ENCODE measurements at places on chromosomes 16 and 17.

- DNase-seq, result no peak
These were observed 456.2 kb upstream of the SALL1 start for GRCh38 chr16:51607201-51607651.

DNA sequence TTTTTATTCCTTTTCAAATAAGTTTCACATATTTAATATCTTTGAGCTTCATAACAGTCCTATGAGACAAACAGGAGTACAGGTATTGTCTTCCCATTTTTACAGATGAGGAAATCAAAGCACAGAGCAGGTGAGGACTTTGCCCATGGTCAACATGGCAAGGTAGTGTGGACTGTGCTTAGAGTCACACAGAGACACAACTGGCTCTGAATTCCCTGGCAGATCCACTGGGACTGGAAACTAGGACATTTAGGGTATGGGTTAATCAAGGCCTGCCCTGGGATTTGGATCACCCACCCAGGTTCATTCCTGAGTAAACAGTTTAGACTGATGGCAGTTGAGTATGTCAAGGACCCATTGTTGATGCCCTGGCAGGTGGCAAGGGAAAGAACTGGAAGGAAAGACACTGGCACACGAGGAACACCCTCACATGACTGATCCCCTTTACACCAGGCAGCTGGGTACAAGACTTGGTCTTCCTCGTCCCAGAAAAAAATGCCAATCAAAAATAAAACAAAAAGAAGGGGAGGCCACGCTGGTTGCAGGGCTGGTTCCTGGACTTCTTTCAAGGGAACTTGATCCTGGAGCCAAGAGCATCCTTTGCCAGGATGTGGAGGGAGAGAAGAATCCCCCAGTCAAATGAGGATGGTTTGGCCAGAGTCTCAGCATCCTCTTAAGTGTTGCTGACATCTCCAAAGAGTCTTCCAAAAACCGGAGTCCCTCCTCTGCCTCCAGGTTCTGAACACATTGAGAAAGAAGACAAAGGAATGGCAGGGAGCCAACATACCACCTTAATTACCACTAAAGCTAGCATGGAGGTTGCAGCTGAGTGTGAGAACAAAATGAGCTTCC, 34.9 kb downstream of the CHD9 start:
- DNase-seq, result no peak

DNA sequence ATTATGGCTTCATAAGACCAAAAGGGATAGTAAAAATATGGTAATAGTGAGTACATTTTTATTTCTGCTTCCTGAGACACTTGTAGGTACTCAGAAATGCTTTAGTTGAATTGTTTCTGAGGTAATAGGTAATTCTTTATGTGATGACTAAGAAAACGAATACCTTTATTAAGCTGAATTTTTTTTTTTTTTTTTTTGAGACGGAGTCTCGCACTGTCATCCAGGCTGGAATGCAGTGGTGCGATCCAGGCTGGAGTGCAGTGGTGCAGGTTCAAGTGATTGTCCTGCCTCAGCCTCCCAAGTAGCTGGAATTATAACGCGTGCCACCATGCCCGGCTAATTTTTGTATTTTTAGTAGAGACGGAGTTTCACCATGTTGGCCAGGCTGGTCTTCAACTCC, 1.9 kb downstream of the RAD51C start:
- DNase-seq, result no peak

DNA sequence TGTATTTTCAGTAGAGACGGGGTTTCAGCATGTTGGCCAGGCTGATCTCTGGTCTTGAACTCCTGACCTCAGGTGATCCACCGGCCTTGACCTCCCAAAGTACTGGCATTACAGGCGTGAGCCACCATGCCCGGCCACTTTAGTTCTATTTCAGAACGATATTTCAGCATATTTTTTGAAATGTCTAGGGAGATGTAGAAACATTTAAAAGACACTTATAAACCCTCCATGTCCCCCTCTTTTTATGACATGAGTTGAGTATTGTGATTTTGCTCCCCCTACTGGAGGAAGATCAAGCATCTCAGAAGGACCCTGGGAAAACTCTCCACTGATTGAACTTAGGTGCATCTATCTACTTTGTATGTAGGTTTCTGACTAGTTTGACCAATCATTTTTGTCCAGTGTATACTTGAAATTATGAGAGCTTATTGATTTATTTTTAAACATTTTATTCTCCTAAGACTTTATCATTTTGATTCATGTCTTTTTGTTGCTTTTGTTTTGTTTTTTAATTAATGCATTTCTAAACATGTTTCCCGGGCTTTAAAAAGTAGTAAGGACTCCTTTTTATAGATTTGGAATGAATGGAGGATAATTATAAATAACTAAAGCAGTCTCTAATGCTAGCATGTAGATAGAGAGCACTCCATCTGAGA, 105.1 kb downstream of the CHD9 start:
- DNase-seq, result no peak

- no peak for DNase-seq
These were observed 59.3 kb upstream of the BCO1 start for GRCh38 chr16:81179219-81179618.

GRCh38 chr17:13099089-13099735, 81.4 kb upstream of the ELAC2 start:
- DNase-seq, result no peak

- DNase-seq, result no peak
These were observed at the start of gene KRTAP1-4 for GRCh38 chr17:41029633-41030245. Gene KRTAP1-4, minus strand, starts transcription at chr17:41030195. Its CDS starts 117 bp downstream, at chr17:41030078.

- no peak for DNase-seq
These were observed 674 bp downstream of the TOM1L1 start for GRCh38 chr17:54901230-54901822.

- DNase-seq, result no peak
These were observed 16.1 kb upstream of the C17orf78 start for GRCh38 chr17:37359682-37360188.

DNA sequence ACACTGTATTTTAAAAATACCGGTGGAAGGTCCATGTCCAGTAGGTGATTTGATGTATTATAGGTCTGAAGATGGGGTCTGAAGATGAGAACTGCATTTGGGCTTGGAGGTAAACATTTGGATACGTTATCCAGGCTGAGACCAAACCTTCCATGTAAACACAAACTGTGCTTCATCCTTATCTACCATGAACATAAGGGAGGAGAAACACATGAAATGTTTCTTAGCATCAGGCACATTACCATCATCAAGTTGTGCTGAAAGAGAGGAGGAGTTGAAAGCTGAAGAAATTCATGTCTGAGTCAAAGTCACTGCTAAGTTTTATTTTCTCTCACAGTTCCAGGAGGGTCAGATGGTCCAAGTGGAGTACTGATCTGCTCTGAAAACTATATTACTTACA, 11.4 kb downstream of the SF3B3 start:
- DNase-seq, result no peak

DNA sequence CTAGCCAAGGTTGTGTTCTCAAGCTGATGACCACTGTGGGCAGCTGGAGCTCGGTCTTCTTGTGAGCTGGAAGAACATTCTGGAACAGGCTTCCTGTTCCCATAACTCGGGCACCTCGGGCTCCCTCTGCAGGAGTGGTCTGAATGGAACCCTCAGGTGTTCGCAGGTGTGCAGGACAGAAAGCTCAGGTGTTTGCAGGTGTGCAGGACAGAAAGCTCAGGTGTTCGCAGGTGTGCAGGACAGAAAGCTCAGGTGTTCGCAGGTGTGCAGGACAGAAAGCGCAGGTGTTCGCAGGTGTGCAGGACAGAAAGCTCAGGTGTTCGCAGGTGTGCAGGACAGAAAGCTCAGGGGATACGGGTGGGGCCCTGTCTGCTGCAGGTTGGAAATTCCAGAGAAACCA, 109.0 kb upstream of the CACNG5 start:
- DNase-seq, result no peak
